Fibroblast of skin of left biceps (primary cell): ENCODE measurements at places on chromosomes 4 and X.

DNA sequence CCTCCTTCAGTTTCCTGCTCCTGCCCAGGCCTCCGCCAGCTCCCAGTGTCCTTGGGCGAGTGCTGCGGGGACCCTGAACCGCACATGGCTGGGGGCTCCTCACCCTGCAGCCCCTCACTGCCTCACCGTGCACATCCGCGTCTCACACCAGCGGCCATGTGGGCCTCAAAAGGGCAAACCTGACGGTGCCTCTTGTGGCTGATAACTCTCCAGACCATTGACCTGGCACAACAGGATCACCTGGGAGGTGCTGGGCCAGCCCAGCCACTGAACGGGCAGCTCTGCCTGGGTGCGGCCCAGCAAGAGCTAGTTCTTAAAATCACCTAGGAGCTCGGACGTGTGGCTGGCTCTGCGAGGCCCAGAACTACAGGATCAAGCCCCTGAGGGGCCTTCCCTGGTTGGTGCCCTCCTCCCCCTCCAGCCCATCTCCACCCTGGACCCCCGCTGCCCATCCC is 4.1 kb upstream of the S100P start:
- no peak for DNase-seq

DNA sequence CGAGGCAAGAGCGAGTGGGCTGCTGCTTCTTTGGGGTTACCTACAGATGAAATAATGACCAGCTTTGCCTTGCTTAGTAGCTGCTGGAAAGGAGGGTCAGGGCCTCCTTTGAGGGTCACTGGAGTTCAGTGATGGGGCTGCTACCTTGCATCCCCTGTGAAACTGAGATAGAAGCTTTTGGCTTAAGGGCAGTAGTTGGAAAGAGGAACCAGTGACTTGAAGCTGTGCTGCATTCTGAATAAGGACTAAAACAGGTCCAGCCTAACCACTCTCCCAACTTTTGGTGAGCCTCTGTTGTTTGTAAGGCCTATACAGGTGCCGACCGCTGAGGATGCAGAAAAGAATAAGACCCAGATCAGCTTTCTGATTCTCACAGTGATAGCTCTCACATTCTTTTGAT is 41.2 kb downstream of the RASL11B start:
- no peak for DNase-seq

- DNase-seq: no peak
Observed at GRCh38 chr4:26619784-26620183, 35.9 kb downstream of the TBC1D19 start.

- DNase-seq: no peak
Observed at GRCh38 chr4:38279077-38279476, 318.9 kb downstream of the PTTG2 start.

GRCh38 chr4:139825523-139826014 is 159.9 kb downstream of the MGST2 start:
- no peak for DNase-seq

DNA sequence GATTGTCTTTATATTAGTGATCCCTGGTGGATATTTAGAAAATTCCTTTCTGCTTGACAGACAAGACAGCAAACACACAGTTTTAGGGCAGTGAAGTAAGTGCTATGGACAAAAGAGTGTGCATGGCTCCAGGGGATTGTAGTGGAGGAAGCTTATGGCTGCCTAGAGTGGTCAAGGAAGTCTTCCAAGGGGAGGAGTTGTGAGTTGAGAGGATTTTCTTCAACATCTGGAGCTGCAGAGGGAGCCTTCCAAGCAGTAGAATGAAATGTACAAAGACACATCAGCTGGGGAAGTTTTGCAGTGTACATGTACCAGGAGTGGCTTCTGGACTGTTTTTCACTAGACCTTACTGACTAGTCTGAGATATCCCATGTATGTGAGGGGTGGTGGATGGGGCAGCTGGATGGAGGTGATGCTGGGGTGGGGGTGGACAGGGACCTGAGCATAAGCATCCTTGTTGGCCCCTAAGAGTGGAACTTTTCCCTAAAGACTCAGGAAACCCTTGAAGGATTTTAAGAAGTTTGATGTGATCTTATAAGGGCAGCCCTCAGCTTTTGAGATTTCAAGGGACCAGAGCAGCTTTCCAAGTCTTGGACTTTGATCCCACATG is 160.5 kb upstream of the TAPT1 start:
- DNase-seq: no peak
